ENCODE measurements at places on chromosomes 5 and 9.

- H3K4me1 ChIP-seq = peaks cover 19% of the 10 kb centered on the region
- H3K36me3 ChIP-seq = no peaks in the 10 kb centered on the region
- H3K27me3 ChIP-seq = no peaks in the 10 kb centered on the region
- peak overlapping the region; percentile 49 for H3K27ac ChIP-seq
- DNase-seq = no peak
- H3K4me3 ChIP-seq = no peak overlapping the region
These were observed 343.6 kb downstream of the SPATA31D1 start for GRCh38 chr9:82332018-82332773.

- H3K4me3 ChIP-seq = no peak overlapping the region
- no peak overlapping the region for H3K27ac ChIP-seq
- H3K36me3 ChIP-seq = no peaks in the 10 kb centered on the region
These were observed 211.9 kb upstream of the TRIM32 start for GRCh38 chr9:116475201-116475600.

DNA sequence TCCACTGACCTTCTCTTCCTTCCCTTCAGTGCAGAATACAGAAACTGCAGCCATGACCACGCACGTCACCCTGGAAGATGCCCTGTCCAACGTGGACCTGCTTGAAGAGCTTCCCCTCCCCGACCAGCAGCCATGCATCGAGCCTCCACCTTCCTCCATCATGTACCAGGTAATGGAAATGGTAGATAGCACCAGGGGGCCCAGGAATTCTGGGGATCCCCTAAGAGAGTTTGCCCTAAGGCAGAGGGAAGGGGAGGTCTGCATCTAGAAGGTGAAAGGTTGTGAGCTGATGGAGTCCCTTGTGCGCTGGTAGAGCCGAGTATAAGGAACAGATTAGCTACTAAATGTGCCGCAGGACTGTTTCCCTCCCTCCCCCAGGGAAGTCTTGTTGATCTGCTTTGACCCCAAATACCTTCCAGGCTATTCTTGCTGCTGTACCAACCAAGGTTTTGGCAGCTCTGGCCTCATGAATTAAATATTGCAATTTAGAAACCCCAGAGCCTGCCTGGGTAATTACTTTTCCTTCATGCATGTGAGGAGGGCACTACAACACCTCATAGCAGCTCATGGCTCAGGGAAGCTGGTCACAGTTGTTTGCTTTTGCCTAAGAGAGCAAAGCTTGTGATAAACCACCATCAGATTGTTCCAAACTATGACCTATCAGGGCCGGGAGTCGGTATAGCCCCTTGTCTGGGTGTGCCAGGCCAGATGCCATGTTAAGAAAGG lies 19.6 kb downstream of the CYFIP2 start:
- H3K4me3 ChIP-seq = no peak overlapping the region
- DNase-seq = no peak
- H3K4me1 ChIP-seq = peaks cover 16% of the 10 kb centered on the region
- H3K27me3 ChIP-seq = no peaks in the 10 kb centered on the region

DNA sequence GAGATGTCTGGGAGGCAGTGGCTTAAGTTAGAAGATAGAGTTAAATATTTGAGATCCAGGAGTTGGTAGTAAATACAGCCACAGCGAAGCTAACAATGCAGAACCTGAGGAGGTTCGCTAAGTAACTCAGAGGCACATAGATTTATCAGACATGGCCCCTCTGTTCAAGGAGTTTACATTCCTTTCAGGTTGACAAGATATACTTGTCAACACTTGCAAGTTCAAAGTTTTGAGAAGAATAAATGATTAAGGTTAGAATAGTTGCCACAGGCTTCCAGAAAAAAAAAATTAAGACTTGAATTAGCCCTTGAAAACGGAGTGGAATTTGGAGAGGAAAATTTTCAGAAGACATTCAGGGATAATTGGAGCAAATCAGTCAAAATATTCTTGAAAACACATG lies 658.3 kb upstream of the WWC1 start:
- no peaks in the 10 kb centered on the region for H3K27me3 ChIP-seq
- H3K4me3 ChIP-seq = no peak overlapping the region
- DNase-seq = no peak
- no peaks in the 10 kb centered on the region for H3K4me1 ChIP-seq
- H3K27ac ChIP-seq = no peak overlapping the region

GRCh38 chr5:56607551-56607950 lies 207.8 kb upstream of the MAP3K1 start:
- no peak overlapping the region for H3K27ac ChIP-seq
- H3K36me3 ChIP-seq = no peaks in the 10 kb centered on the region
- no peak overlapping the region for H3K4me3 ChIP-seq
- no peaks in the 10 kb centered on the region for H3K27me3 ChIP-seq

DNA sequence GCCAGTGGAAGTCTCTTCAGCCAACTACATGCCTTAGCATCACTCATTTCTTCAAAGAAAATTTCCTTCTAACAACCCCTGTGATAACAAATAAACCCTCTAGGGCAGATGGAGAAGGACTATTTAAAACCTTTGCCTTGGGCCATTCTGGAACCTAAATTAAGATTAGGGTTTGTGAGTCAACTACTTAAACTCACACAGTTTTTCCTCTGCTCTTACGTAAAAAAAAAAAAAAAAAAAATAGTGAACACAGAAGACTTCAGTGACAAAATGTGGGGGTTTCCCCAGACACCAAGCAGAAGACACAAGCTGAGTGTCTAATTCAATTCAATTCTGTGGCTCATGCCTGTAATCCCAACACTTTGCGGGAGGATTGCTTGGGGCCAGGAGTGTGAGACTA lies 65.8 kb upstream of the ERCC6L2 start:
- H3K4me1 ChIP-seq = no peaks in the 10 kb centered on the region
- no peak overlapping the region for H3K27ac ChIP-seq
- H3K36me3 ChIP-seq = no peaks in the 10 kb centered on the region
- DNase-seq = no peak
- H3K4me3 ChIP-seq = no peak overlapping the region

DNA sequence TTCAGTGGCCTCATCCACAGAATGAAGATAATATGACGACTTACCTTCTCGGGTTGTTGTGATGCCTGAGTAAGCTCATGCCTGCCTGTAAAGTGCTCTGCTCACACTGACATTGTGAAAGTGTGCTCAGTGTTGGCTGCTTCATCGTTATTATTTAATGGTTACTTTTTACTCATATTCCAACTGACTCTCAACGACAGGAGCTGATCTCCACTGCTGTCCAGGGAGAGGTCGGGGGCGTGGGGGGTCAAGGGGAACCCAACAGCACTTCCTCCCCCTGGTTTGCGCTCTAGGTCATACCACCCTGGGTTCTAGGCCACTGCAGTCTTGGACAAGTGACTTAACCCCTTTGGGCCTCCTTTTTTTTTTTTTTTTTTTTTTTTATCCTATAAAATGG lies 52.9 kb upstream of the ANGPTL2 start:
- no peaks in the 10 kb centered on the region for H3K36me3 ChIP-seq
- no peaks in the 10 kb centered on the region for H3K27me3 ChIP-seq
- DNase-seq = no peak
- H3K27ac ChIP-seq = no peak overlapping the region
- no peaks in the 10 kb centered on the region for H3K4me1 ChIP-seq

GRCh38 chr5:5421149-5421960 lies 1.1 kb upstream of the ICE1 start:
- no peak for DNase-seq
- peak overlapping the region; percentile 74 for H3K4me3 ChIP-seq
- H3K4me1 ChIP-seq = peaks cover 36% of the 10 kb centered on the region
- H3K36me3 ChIP-seq = no peaks in the 10 kb centered on the region
- H3K27me3 ChIP-seq = no peaks in the 10 kb centered on the region

DNA sequence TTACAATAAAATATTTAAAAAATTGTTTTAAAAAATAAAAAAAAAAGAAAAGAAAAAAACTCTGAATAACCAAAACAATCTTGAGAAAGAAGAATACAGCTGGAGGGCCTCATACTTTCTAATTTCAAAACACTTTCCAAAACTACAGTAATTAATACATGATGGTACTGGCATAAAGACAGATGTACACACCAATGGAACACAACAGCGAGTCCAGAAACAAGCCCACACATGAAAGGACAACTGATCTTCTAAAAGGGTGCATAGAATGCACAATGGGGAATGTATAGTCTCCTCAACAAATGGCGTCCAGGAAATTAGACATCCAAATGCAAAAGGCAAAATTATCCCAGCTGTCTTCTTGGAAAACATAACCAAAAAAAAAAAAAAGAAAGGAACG lies 99.6 kb downstream of the LURAP1L start:
- no peak for DNase-seq
- no peak overlapping the region for H3K4me3 ChIP-seq
- H3K4me1 ChIP-seq = no peaks in the 10 kb centered on the region
- H3K36me3 ChIP-seq = no peaks in the 10 kb centered on the region
- no peaks in the 10 kb centered on the region for H3K27me3 ChIP-seq
- no peak overlapping the region for H3K27ac ChIP-seq

DNA sequence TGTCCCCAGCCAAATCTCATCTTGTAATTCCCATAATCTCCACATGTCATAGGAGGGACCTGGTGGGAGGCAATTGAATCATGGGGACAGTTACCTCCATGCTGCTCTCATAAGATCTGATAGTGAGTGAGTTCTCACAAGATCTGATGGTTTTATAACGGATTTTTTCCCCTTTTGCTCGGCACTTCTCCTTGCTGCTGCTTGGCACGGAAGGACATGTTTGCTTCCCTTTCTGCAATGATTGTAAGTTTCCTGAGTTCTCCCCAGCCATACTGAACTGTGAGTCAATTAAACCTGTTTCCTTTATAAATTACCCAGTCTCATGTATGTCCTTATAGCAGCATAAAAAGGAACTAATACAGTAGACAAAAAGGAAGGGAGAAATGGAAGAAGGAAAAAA lies 76.7 kb upstream of the CCNG1 start:
- no peak overlapping the region for H3K4me3 ChIP-seq
- no peaks in the 10 kb centered on the region for H3K4me1 ChIP-seq
- no peaks in the 10 kb centered on the region for H3K36me3 ChIP-seq
- H3K27ac ChIP-seq = no peak overlapping the region
- H3K27me3 ChIP-seq = no peaks in the 10 kb centered on the region

DNA sequence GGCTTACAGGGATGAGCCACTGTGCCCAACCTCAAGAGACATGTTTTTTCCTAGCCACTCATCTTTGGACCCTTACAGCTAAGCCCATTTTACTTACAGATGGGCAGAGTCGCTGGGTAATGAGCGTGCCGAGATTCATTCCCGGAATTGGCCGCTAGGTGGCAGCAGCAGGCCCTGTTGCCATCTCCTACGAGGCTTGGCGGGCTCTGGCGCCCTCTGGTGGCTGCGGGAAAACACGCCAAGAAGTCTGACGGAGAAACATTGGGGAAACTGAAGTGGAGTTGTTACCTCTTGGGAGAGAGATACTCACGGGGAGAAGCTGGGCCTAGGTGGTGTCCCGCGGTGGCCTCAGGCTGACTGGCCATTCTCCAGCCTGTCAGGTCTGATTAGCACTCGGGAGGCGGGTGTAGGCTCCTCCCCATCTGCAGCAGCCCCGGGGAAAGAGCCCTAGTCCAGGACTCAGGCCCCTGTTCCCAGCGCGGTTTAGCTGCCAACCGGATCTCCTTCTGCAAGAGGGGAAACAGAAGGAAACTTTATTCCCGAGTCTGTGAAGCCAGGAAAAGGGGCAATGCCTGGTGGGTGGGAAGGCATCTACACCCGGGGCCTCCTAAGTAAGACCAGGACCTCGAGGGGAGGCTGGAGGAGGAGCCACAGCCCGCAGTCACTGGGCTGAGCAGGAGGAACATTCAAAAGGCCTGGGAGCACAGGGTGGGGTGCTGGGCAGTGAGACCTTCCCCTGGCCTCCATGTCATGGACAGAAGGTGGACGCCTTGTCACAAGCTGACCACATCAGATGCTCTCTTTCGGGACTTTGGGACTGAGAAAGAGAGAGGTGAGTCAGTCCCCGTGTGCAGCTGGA lies 9.7 kb downstream of the PTGES2 start:
- peak; percentile 83 for DNase-seq
- no peaks in the 10 kb centered on the region for H3K36me3 ChIP-seq
- peaks cover 8% of the 10 kb centered on the region for H3K4me1 ChIP-seq
- H3K4me3 ChIP-seq = no peak overlapping the region
- H3K27me3 ChIP-seq = no peaks in the 10 kb centered on the region

DNA sequence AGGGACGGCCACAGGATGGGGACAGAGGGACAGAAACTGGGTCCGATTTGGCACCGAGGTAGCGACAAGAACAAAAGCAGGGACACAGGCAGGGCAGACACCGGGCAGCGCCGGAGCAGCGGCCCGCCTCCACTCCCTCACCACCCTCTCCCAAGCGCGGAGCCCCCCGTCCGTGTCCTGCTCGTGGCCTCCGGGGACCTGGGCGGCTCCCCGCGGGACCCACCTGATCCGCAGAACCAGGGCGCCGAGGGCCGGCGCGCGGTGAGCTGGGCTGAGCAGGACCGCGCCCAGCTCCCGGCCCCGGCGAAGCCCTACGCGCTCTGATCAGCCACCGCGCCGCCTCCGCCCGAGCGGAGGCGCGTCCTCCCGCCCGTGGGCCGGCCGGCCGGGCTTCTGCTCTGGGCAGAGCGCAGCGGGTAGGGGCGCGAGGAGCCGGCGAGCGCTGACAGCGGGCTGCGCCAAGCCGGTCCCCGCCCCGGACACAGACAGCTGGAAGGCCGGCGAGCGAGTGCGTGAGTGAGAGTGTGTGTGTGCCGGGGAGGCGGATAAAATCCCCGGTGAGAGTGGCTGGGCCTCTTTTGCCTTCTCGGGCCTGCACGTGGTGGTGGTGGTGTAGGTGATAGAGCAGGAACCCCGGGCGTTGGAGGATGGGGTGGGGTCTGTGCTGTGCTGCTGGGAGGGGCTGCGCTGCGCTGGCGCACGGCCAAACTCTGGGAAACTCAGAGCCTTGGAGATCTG lies at the start of gene GGTA1:
GGTA1 (minus strand) TSS at position 418 of the 738 bp plus-strand sequence. CDS start 31,922 bp downstream, outside the sequence.
- H3K27me3 ChIP-seq = peaks cover 24% of the 10 kb centered on the region
- H3K4me3 ChIP-seq = peak within 1 kb of the TSS; percentile 53
- H3K4me1 ChIP-seq = peaks cover 20% of the 10 kb centered on the region
- peak; percentile 25 for DNase-seq
- peak within 1 kb of the TSS; percentile 77 for H3K27ac ChIP-seq
